ENCODE measurements at places on chromosomes 2 and 18. TPM values are rescaled to one million over a fixed set of nuclear protein-coding genes. Genes with fewer than 3 reads are reported as not detected.

The HTR2B gene
- polyA plus RNA-seq: 1.8 TPM

The GALNT13 gene
- polyA plus RNA-seq: not detected

The SPHKAP gene
- polyA plus RNA-seq: 0.50 TPM

- no peak for DNase-seq
Measured at GRCh38 chr18:770583-770961, 41.5 kb downstream of the YES1 start.

- DNase-seq: no peak
Measured at GRCh38 chr2:15554525-15555218, 6.5 kb downstream of the NBAS start.

GRCh38 chr2:147375073-147375472 lies 469.8 kb upstream of the ACVR2A start:
- DNase-seq: no peak

All from BJ (cell line).